ENCODE measurements at places on chromosomes 4 and X.

- no peak for DNase-seq
These were observed 9.5 kb upstream of the CLCN5 start for GRCh38 chrX:49912861-49913260.

DNA sequence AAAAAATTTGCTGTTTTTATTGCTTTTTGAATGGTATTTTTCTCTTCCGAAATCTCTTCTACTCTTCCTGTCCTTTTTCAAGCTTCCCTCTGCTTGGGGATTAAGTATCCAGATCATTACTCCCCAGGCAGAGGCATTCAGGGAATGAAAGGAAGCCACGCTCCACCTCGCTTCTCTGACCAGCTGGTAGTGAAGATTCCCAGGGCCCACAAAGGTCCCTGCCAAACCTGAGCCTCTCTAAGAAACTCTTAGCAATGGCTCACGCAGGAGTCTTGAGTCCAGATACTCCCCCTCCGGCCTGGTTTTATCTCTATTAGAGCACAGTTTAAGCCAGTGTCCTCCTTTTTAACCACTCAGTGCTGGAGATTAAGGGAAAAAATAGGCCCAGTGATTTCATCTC, 51.4 kb upstream of the SOD3 start:
- no peak for DNase-seq

DNA sequence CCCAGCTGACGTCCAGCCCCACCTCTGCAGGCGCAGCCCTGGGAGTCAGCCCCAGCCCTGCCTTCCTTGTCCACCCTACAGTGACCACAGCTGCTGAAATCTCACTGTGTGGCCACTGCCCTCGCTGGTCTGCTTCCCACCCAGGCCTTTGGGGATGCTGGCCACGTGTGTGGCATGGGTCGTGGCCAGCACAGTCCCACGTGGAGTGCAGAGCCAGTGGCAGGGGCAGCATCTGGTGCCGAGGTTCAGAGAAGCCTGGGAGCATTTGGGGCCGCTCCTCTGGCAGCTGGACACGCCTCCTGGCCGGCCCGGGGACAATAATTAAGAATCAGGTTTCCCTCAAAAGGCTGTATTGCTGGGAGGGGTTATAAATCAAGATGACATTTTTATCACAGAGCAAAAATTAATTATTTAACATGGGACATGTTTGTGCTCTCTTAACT, 92.1 kb downstream of the HMX1 start:
- DNase-seq, result no peak

- DNase-seq, result no peak
These were observed 371.7 kb downstream of the AFF2 start for GRCh38 chrX:148872161-148872535.

- no peak for DNase-seq
These were observed 318.7 kb downstream of the CAMK2D start for GRCh38 chr4:113442826-113443225.

- no peak for DNase-seq
These were observed 427.0 kb upstream of the TRAM1L1 start for GRCh38 chr4:117512414-117512813.

DNA sequence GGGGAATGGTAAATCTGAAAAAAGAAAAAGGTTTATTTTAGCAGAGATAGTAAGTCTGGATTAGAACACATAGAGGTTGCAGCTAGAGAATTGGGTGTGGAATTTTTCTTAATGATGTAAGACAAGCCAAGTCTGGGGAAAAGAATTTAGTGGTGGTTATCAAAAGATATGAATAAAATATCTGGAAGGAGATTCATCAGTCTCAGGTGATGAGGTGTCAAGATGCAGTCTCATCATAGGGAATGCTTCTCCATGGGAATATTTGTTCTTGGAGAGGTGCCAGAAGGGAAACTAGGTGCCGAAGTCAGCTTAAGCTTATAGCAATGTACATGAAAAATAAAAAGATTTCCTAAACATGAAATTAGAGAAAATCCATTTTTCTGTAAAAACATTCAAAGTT, 504.1 kb upstream of the NR3C2 start:
- DNase-seq, result no peak

DNA sequence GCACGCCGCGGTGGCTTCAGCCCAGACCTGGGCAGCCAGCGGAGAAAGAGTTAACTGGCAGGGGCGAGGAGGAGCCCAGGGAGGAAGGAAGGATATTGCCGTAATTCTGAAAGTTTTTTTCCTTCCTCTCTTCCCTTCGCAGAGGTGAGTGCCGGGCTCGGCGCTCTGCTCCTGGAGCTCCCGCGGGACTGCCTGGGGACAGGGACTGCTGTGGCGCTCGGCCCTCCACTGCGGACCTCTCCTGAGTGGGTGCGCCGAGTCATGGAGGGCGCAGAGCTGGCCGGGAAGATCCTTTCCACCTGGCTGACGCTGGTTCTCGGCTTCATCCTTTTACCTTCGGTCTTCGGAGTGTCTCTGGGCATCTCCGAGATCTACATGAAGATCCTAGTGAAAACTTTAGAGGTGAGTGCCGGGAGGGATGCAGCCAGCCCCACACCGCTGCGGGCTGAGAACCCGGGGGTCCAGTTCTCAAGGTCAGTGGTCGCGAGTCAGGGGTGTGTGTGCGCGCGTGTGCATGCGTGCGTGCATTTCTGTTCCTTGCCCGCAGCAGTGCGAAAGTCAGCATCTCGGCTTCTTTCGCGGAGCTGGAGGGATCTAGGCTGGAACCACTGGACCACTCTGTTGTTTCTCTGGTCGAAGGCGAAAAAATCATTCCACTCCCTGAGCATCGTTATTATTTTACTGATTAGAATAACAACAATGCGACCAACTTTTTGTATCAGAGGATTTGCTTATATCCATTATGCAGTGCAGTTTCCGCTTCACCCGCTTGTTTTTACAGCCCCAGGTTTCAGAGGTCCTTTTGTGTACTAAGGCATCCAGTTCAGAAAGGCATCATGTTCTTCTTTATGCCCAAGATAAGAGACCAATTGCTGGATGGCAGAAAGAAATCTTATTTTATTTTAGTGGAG, 709 bp downstream of the GPAT3 start:
- peak; percentile 81 for DNase-seq

GRCh38 chr4:3397128-3397527, 44.6 kb upstream of the HGFAC start:
- no peak for DNase-seq

DNA sequence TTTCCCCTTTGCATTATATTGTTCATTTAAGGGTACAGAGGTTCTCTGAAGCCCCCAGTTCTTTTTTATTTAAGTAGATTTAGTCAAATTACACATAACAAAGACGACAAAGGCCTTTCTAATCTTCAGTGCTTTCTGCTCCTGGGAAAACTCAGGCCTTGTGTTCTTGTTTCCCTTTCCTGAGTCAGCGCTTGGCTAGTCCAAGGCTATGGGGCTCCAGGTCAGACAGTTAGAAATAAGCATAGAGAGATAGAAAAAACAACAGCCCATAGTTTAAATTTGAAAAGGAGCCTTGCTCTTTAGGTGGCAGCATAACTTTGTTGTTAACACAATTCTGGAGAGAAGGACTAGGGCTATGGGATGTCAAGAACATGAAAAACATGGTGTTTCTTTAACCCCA, 97.3 kb downstream of the PPP1R2C start:
- no peak for DNase-seq

Measured in retina (tissue), 1 donor.